Memory B cell (primary cell): ENCODE measurements at places on chromosomes 5 and 9.
A peak's percentile ranks its signal among the peaks of the same experiment; 100 is the strongest.

DNA sequence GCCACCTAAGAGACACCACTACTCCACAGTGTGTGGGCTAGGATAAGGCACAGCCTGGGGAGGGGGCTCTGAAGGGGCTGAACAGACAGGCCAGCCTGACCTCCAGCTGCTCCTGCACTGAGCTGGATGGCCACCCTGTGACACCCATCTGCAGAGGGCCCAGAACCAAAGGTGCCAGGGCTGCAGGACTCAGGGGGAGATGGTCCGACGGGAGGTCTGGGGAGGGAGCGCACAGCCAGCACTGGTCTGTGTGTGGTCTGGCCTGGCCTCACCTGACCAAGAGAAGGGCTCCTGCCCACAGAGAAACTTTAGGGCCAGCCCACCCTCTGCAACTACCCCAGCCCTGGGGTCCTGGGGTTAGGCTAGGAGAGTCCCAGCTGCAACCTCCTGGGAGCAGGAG lies 789 bp downstream of the LTC4S start:
- peak overlapping the region; percentile 70 for H3K4me3 ChIP-seq
- H3K4me1 ChIP-seq, result peaks cover 27% of the 10 kb centered on the region
- H3K36me3 ChIP-seq, result peaks cover 4% of the 10 kb centered on the region
- H3K27ac ChIP-seq, result no peak overlapping the region
- DNase-seq, result no peak
- H3K27me3 ChIP-seq, result no peaks in the 10 kb centered on the region

- H3K4me1 ChIP-seq, result no peaks in the 10 kb centered on the region
- H3K27ac ChIP-seq, result no peak overlapping the region
- no peak overlapping the region for H3K4me3 ChIP-seq
- H3K27me3 ChIP-seq, result no peaks in the 10 kb centered on the region
Observed at GRCh38 chr9:13033959-13034693, 245.4 kb downstream of the MPDZ start.

- H3K36me3 ChIP-seq, result peaks cover 8% of the 10 kb centered on the region
- H3K4me1 ChIP-seq, result no peaks in the 10 kb centered on the region
- H3K27me3 ChIP-seq, result no peaks in the 10 kb centered on the region
- H3K4me3 ChIP-seq, result no peak overlapping the region
- no peak for DNase-seq
Observed at GRCh38 chr9:127316586-127317323, 52.2 kb downstream of the GARNL3 start.

GRCh38 chr5:137250421-137250820 lies 248.7 kb downstream of the SPOCK1 start:
- H3K4me1 ChIP-seq, result no peaks in the 10 kb centered on the region
- no peak overlapping the region for H3K4me3 ChIP-seq
- DNase-seq, result no peak
- no peak overlapping the region for H3K27ac ChIP-seq
- H3K36me3 ChIP-seq, result no peaks in the 10 kb centered on the region

DNA sequence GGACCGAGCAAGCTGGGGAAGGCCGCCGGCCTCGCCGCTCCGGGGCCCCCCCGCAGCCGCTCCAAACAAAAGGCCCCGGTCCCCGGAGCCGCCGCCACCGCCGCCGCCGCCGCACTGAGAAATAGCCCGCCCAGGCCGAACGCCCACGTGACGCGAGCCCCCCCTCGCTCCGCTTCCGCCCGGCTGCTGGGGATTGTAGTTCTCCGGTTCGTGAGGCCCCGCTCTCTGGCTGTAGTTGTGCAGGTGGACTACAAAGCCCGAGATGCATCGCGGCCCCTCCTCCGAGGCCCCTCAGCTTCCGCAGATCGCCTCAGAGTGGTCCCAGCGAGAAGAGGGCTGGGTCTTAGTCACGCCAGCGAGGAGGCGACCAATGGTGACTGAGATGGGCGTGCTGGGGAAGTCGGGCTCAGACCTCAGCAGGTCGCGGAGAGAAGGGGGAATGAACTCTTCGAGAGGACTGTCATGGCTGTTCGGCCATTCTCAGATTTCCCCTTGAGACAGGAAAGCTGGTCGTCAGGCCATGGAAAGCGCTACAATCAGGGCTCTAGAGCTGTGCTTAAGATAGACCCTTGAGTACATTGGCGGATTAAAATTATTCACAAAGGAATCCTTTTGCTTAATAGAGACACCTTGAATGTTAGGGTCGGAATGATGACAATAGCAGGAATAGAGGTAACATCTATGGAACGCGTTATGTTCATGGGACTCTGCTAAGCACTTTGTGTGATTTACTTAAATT lies 489 bp upstream of the PANK3 start:
- H3K27ac ChIP-seq, result peak overlapping the region; percentile 89
- peaks cover 19% of the 10 kb centered on the region for H3K4me1 ChIP-seq
- no peaks in the 10 kb centered on the region for H3K27me3 ChIP-seq
- H3K4me3 ChIP-seq, result peak overlapping the region; percentile 86

GRCh38 chr5:92002721-92003274 lies 619.7 kb upstream of the ARRDC3 start:
- no peaks in the 10 kb centered on the region for H3K4me1 ChIP-seq
- DNase-seq, result no peak
- H3K27me3 ChIP-seq, result no peaks in the 10 kb centered on the region
- no peaks in the 10 kb centered on the region for H3K36me3 ChIP-seq

GRCh38 chr5:10572451-10572850 lies 8.6 kb downstream of the ANKRD33B start:
- no peak for DNase-seq
- peaks cover 38% of the 10 kb centered on the region for H3K4me1 ChIP-seq

DNA sequence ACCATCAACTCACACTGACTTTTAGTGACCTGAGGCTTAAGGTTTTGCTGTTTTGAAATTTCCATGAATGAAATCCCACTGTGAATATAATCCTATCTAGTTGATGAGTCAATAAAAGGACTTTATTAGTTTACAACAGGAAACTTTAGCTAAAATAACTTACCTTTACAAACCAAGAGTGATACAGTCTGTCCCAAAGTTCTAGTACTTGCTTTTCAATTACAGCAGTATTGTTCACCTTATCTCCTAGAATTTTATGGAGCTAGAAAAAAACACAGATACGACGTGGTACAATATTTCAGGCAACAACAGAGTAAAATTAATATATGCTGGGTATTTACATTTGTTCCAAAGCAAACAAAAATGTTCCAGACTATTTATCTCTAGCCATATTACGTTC lies 46.9 kb upstream of the CTNNAL1 start:
- H3K27me3 ChIP-seq, result no peaks in the 10 kb centered on the region
- DNase-seq, result no peak
- H3K36me3 ChIP-seq, result peaks cover 25% of the 10 kb centered on the region
- no peak overlapping the region for H3K4me3 ChIP-seq

- H3K36me3 ChIP-seq, result no peaks in the 10 kb centered on the region
- no peak overlapping the region for H3K4me3 ChIP-seq
Observed at GRCh38 chr5:170639221-170639925, 135.6 kb downstream of the KCNIP1 start.

- H3K4me1 ChIP-seq, result peaks cover 8% of the 10 kb centered on the region
- H3K4me3 ChIP-seq, result no peak overlapping the region
- peaks cover 17% of the 10 kb centered on the region for H3K27me3 ChIP-seq
- no peak overlapping the region for H3K27ac ChIP-seq
- DNase-seq, result no peak
Observed at GRCh38 chr5:151682751-151683331, 3.9 kb downstream of the SPARC start.

DNA sequence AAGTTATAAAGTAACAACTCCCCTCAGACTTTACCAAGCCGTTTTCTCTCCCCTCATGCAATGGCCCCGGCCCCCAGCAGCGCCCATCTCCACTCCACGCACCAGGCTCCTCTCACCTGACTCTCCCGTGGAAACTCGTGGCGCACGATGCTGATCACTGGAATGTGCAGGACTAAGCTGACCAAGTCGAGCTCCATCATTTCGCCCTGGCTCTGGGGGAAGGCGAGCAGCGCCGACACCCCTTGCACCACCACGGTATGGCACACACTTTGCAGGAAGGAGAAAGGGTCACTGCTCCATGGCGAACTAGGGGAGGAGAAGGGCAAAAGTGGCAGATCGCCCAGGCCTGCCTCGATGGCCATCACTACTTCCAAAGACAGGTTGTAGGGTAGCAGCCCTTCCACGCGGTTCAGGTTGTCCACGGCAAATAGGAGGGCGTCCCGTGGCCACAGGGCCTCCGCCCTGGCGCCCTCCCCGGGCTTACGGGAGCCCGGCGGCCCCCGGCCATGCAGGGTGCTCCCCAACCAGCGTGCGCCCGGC lies 1.2 kb downstream of the GRIN3A start:
- H3K27me3 ChIP-seq, result peaks cover 21% of the 10 kb centered on the region
- no peak for DNase-seq
- H3K36me3 ChIP-seq, result no peaks in the 10 kb centered on the region
- no peak overlapping the region for H3K27ac ChIP-seq

GRCh38 chr9:80678906-80679305 lies 1010.4 kb downstream of the TLE1 start:
- no peak for DNase-seq
- H3K27ac ChIP-seq, result no peak overlapping the region
- H3K4me3 ChIP-seq, result no peak overlapping the region

GRCh38 chr5:95861221-95861863 lies 38.8 kb upstream of the GLRX start:
- H3K27me3 ChIP-seq, result peaks cover 4% of the 10 kb centered on the region
- H3K4me3 ChIP-seq, result peak overlapping the region; percentile 0
- H3K36me3 ChIP-seq, result no peaks in the 10 kb centered on the region
- DNase-seq, result no peak

DNA sequence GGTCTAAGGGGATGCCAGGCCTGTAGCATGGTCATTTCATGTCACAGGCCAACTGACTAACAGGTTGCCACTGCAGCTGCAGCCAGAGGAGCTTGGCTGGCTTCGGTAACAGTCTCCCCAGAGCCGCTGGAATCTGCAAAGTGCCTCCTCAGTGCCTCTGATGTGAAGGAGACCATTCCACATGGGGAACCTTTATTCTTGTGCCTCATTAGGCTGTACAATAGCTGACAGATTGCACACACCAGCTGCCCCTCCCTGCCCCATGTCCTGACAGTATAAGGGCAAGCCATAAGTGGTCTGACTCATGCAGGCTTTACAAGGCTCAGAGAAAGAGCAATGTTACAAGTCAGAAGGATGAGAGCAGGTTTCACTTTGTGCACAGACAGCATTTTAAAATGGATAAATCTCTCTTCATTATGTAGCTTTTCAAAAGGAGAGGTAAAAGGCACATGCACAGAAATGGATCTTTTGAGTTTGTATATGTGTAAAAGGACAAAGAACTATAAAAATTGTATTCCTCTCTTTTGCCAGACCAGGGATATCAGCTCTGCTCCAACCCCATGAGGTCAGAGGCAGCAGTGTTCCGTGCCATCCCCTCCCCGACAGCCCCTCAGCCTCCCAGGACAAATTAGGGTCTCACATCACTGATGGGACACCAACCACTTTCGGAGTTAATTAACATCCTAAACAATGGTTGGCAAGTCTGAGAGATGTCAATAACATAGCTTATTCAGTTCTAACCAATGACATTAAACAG lies 467.8 kb downstream of the TMEM232 start:
- no peaks in the 10 kb centered on the region for H3K36me3 ChIP-seq
- no peak overlapping the region for H3K4me3 ChIP-seq
- no peak for DNase-seq
- H3K27ac ChIP-seq, result no peak overlapping the region
- H3K4me1 ChIP-seq, result no peaks in the 10 kb centered on the region

- H3K4me1 ChIP-seq, result no peaks in the 10 kb centered on the region
- no peak for DNase-seq
- H3K4me3 ChIP-seq, result no peak overlapping the region
- no peaks in the 10 kb centered on the region for H3K27me3 ChIP-seq
Observed at GRCh38 chr5:15790446-15791018, 290.6 kb downstream of the FBXL7 start.

GRCh38 chr9:78874061-78874460 lies 577.1 kb downstream of the PSAT1 start:
- H3K36me3 ChIP-seq, result no peaks in the 10 kb centered on the region
- no peak overlapping the region for H3K27ac ChIP-seq
- H3K27me3 ChIP-seq, result peaks cover 3% of the 10 kb centered on the region
- H3K4me3 ChIP-seq, result no peak overlapping the region

DNA sequence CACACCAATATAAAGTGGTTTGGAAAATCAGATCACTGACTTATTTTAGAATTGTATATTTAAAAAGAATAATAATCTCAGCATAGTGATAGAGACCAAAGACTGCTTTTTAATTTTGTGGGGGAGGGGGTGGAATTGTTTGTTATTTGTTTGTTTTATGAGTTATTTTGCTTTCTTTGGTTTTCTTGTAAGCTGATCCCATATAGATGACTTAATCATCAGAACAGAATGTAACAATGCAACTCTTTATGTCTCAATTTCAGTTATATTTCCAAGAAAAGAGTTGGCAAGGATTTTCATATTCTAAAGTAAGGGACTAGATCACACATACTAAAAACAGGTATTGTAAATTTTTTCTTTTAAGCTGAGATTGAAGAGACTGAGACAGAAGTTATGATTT lies 984.9 kb downstream of the TLE4 start:
- DNase-seq, result no peak
- no peak overlapping the region for H3K4me3 ChIP-seq

- H3K36me3 ChIP-seq, result no peaks in the 10 kb centered on the region
- H3K27ac ChIP-seq, result peak overlapping the region; percentile 97
- DNase-seq, result no peak
- H3K27me3 ChIP-seq, result no peaks in the 10 kb centered on the region
- peaks cover 68% of the 10 kb centered on the region for H3K4me1 ChIP-seq
Observed at GRCh38 chr9:131682261-131682660, 57.6 kb downstream of the RAPGEF1 start.

DNA sequence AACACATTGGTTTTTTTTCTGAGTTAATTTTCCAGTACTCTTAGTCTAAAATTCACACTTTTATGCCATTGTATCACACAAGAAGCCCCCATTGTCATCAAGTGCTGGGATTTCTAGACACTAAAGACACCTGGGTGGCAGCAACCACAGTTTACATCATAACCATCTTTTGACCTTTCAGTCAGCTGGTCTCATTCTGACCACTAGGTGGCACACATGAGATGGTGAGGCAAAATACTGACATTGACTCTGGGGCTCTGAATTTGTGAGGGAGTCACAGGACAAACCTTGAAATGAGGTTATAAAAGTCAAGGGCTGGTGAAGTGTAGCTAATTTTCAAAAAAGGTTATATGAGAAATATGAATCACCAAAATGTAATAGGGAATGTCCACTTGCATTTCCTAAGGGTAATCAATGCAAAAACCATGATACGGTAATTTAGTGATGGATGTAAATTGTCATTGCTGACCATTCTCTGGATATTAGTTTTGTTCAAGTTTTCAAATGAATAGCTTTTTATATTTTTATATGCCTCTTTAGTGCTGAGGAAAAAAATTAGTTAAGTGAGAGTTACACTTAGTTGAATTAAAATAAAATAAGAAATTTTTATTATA lies 229.4 kb downstream of the DMAC1 start:
- no peaks in the 10 kb centered on the region for H3K36me3 ChIP-seq
- peaks cover 3% of the 10 kb centered on the region for H3K27me3 ChIP-seq
- no peaks in the 10 kb centered on the region for H3K4me1 ChIP-seq
- no peak overlapping the region for H3K27ac ChIP-seq
- H3K4me3 ChIP-seq, result no peak overlapping the region

GRCh38 chr9:98913705-98914104 lies 30.0 kb upstream of the COL15A1 start:
- no peak overlapping the region for H3K4me3 ChIP-seq
- no peak overlapping the region for H3K27ac ChIP-seq
- H3K4me1 ChIP-seq, result peaks cover 2% of the 10 kb centered on the region
- DNase-seq, result no peak
- H3K27me3 ChIP-seq, result peaks cover 7% of the 10 kb centered on the region
